Body of pancreas (tissue), 4 donors: ENCODE measurements at places on chromosomes 5 and 9. TPM values are rescaled to one million over a fixed set of nuclear protein-coding genes. Genes with fewer than 3 reads are reported as not detected.
A peak's percentile ranks its signal among the peaks of the same experiment; 100 is the strongest.

- DNase-seq = peak; percentile 70
- H3K36me3 ChIP-seq = no peaks in the 10 kb centered on the region
- no peaks in the 10 kb centered on the region for H3K4me1 ChIP-seq
- no peak overlapping the region for H3K4me3 ChIP-seq
These were observed 136.3 kb upstream of the RASEF start for GRCh38 chr9:83199240-83199639.

DNA sequence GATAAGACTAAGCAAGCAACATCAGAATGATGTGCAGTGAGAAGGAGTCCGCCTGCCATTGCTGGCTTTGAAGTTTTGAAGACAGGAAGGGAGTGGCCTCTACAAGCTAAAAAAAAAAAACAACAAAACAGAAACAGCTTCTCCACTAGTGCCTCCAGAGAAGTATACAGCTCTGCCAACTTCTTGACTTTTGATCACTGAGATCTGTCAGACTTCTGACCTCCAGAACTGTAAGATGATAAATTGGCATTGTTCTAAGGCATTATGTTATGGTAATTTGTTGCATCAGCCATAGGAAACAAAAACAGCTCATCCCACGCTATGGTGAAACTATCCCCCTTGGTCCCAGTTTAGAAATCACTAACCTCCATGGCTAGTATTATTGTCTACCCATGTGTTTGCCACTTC is 131.0 kb upstream of the VCAN start:
- H3K36me3 ChIP-seq = no peaks in the 10 kb centered on the region
- H3K27ac ChIP-seq = no peak overlapping the region
- no peaks in the 10 kb centered on the region for H3K27me3 ChIP-seq
- peaks cover 13% of the 10 kb centered on the region for H3K4me1 ChIP-seq
- DNase-seq = no peak
- H3K4me3 ChIP-seq = no peak overlapping the region

- H3K27me3 ChIP-seq = no peaks in the 10 kb centered on the region
- H3K4me1 ChIP-seq = no peaks in the 10 kb centered on the region
- H3K36me3 ChIP-seq = no peaks in the 10 kb centered on the region
- no peak overlapping the region for H3K4me3 ChIP-seq
These were observed 9.9 kb downstream of the TMEM232 start for GRCh38 chr5:110716247-110717245.

GRCh38 chr5:97041239-97041638 is 101.2 kb downstream of the LIX1 start:
- DNase-seq = no peak
- H3K4me3 ChIP-seq = no peak overlapping the region
- no peaks in the 10 kb centered on the region for H3K36me3 ChIP-seq
- H3K27me3 ChIP-seq = no peaks in the 10 kb centered on the region
- H3K4me1 ChIP-seq = no peaks in the 10 kb centered on the region

DNA sequence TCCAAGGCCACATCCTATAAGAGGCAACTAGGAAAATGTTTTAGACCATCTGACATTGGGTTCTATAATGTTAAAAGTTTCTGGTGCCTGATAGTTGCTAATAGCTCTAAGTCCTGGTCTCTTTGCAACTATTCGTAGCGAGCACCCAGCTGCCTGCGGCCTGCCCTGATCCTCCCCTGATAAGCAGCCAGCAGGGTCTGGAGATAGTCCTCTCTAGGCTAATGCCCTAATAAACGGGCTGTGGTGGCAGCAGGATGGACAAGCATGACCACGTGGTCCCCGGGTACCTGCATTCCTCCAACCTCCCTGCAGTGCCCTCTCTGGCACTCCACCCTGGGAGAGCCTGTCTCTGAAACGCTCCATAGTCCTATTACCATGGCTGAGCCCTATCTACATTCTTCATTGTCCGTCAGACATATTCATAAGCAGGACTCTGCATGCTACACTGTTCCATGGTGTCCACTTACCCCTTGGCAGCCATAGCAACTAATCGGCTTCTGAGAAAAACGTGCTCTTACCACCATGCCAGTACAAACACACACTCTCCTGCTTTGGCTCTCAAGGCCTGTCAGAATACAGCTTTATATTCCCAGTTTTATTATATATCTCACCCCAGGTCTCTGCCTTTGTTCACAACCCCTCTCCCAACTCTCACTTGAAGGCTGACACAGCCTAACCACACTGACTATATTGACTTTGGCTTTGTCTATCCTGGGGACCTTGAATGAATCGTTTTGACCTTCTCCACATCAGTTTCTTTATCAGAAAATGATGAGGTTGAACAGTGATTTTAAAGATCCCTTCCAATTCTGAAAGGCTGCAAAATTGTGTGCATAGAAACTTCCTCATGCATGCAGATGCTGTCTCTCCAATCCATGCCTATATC is 49.9 kb upstream of the DAPK1 start:
- no peaks in the 10 kb centered on the region for H3K27me3 ChIP-seq
- no peak overlapping the region for H3K4me3 ChIP-seq
- H3K36me3 ChIP-seq = no peaks in the 10 kb centered on the region
- peak; percentile 33 for DNase-seq

- DNase-seq = no peak
- no peaks in the 10 kb centered on the region for H3K27me3 ChIP-seq
- no peak overlapping the region for H3K27ac ChIP-seq
- H3K36me3 ChIP-seq = no peaks in the 10 kb centered on the region
- no peaks in the 10 kb centered on the region for H3K4me1 ChIP-seq
- no peak overlapping the region for H3K4me3 ChIP-seq
These were observed 18.4 kb upstream of the TTLL11 start for GRCh38 chr9:122111413-122112085.

DNA sequence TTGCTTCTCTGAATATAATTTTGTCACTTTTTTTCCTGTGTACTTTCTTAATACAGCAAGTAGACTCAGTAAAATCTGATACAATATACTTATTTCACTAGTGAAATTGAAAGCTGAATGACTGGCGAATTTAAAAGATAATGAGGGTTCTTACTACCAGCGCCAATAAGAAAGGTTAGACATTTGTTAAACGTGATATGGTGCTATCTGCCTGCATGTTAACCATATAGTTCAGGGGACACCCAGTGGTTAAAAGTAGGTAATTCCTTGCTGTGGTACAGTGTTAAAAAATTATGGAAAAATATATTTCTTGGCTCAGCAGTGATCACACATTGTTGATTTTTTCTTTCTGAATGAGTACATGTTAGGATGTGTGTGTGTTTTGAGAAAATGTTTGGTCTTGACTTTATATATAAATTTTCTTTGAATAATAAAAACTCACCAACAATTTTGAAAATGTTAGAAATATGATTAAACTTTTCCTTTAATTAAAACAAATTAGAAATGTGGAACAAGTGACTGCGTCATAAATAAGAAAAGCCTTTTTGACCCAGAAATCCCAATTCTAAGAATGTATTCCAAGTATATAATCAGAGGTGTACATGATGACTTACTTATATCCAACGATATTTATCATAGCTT is 25.8 kb downstream of the CAST start:
- H3K27me3 ChIP-seq = no peaks in the 10 kb centered on the region
- DNase-seq = no peak
- no peak overlapping the region for H3K4me3 ChIP-seq
- no peak overlapping the region for H3K27ac ChIP-seq

CERCAM gene
- 42.0 TPM for total RNA-seq

SPINK4 gene
- total RNA-seq = not detected

ADAMTS2 gene
- 9.1 TPM for total RNA-seq
